ENCODE measurements at places on chromosomes 7 and 10.

GRCh38 chr10:123551259-123551658 is 114.9 kb upstream of the GPR26 start:
- no peak for DNase-seq

DNA sequence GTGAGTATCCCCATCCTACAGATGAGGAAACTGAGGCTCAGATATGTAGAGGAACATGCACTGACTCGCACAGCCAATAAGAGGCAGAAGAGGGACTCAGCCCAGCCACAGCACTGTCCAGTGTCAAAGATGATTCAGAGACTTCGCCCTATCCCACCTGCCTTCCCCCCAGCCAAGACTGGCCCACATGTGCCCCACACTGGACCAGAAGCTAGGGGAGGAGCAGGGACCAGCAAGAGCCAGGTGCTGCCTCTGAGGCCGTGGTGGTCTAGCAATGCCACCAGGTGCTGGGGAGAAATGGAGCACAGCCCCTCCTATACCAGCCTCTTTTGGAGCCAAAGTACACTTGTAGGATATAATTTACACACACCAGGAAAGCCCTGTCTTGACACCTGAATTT is 22.3 kb downstream of the GRID1 start:
- no peak for DNase-seq

GRCh38 chr7:151175793-151176311 is 8.4 kb upstream of the GBX1 start:
- no peak for DNase-seq

DNA sequence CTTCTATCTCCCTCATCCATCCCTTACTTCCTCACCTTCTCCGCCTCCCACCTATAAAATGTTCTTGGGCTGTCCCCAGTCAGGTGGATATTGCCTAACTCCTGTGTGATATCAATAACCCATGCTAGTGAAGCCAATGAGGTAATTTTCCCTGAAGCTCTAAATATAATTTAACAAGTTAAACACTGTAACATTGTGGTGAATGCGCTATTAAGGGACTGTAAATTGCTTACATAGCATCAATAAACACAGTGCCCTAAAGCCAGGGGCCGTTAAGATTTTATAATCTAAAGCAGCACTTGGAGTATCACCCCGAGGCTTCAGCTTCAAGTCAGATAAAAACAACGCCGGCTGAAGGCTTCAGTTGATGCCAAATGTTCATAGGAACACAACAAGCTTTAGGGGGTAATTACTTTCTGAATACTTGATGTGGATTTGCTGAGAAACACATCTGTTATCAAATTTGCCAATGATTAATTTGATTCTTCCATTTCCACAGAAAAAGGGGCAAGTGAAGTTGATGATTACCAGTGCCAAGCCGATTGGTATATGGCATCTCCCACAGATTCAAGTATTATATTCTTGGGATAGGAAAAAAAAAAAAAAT is 138.4 kb downstream of the CREB5 start:
- DNase-seq, result no peak

GRCh38 chr7:131124867-131125266 is 202.8 kb upstream of the MKLN1 start:
- DNase-seq, result no peak

DNA sequence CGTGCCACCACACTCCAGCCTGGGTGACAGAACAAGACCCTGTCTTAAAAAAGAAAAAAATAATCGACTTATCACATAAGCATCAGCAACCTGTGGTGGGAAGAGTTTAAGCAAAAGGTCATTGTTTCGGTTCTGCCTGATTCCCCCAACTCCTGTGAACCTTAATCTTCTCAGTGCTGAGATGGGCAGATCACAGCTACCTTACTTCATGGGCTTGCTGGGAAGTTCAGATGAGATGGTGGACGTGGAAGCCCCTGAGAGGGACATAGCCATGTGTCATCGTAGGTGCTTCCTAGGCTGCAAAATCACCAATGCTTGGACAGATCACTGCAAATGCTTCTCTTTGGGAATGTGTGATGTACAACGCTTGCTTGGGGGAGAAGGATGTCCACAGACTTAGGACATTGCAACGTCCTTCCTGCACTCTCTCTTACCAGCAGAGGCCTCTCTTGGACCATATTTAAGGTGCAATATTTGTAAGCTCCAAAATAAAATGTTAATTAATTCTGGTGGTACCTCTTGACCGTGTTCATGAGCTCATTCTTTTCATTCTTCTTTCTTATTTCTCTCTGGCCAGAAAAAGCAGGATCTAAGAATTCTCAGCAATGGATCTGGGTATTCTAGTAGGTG is 8.6 kb downstream of the GJD4 start:
- no peak for DNase-seq

DNA sequence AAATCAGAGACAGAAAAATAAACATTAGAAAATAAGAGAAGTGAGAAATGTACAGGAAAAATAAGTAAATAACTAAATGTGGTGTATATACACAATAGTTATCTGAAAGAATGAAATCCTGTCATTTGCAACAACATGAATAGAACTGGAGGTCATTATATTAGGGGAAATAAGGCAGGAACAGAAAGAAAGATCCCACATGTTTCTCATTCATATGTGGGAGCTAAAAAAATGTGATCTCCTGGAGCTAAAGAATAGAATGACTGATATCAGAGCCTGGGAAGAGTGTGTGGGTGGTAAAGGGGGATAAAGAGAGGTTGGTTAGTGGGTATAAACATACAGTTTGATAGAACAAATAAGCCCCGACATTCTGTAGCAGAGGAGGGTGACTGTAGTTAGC is 27.3 kb downstream of the PLXDC2 start:
- no peak for DNase-seq

DNA sequence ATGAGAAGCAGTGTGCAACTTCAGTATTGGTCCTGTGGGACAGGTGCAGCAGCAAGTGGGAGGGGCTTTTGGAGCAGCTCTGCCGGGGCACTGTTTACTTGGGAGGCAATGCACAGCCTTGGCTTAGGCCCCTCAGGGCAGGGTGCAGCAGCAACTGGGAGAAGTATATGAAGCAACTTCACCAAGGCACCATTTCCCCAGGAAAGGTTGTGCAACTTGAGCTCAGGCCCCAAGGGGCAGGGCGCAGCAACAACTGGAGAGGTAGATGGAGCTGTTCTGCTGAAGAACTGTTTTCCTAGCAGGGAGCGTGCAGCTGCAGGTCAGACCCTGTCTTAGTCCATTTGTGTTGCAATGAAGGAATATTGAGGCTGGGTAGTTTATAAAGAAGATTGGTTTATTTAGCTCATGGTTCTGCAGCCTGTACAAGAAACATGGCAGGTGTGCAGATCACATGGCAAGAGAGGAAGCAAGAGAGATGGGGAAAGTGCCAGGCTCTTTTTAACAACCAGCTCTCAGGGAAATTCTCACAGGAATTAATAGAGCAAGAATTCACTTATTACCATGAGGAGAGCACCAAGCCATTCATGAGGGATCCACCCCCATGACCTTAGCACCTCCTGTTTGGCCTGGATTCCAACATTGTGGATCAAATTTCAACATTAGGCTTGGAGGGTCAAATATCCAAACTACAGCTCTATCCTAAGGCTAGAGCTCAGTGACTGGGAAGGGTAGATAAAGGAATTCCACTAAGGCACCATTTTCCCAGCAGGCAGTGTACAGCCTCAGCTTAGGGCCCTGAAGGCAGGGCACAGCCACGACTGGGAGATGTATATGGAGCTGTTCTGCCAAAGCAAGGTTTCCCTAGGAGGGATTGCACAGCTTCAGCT is 10.9 kb downstream of the GPR141 start:
- DNase-seq, result no peak

DNA sequence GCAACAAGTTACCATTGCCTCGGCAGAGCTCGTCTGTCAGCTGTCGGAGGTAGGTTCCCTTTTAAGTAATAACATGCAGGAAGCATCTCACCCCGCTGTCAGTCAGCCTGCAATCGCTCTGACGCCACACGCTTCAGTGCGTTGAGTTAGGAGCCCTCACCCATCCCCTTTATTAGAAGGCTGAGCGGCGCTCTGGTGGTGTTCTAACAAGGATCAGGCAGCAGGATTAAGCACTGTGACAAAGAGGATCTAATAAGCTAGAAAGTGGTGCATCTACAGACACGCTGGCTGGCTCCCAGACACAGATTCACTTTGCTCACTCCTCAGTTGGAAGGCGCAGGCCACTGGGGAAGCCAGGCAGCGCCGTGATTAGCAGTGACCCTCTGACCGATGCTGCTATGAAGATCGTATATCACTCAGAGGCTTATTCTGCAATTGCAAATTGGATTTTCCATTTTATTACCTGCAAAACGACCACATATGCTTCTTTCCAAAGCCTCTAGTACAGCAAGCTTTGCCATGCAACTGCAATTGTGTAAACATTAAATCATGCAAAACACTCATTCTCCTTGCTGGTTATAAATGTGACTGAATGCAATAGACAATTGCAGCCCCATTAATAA is 117.7 kb downstream of the RSU1 start:
- DNase-seq, result no peak

GRCh38 chr10:23326544-23327307 is 17.9 kb downstream of the C10orf67 start:
- DNase-seq, result no peak

- DNase-seq, result no peak
Observed at GRCh38 chr10:131663351-131663750, 237.5 kb upstream of the PPP2R2D start.

GRCh38 chr7:8560501-8560900 is 127.1 kb downstream of the NXPH1 start:
- DNase-seq, result no peak

- DNase-seq, result no peak
Observed at GRCh38 chr10:655184-655583, 34.3 kb downstream of the DIP2C start.

- DNase-seq, result no peak
Observed at GRCh38 chr10:55374060-55374459, 573.0 kb upstream of the PCDH15 start.

GRCh38 chr10:104331208-104331838 is 6.9 kb downstream of the ITPRIP start:
- no peak for DNase-seq

DNA sequence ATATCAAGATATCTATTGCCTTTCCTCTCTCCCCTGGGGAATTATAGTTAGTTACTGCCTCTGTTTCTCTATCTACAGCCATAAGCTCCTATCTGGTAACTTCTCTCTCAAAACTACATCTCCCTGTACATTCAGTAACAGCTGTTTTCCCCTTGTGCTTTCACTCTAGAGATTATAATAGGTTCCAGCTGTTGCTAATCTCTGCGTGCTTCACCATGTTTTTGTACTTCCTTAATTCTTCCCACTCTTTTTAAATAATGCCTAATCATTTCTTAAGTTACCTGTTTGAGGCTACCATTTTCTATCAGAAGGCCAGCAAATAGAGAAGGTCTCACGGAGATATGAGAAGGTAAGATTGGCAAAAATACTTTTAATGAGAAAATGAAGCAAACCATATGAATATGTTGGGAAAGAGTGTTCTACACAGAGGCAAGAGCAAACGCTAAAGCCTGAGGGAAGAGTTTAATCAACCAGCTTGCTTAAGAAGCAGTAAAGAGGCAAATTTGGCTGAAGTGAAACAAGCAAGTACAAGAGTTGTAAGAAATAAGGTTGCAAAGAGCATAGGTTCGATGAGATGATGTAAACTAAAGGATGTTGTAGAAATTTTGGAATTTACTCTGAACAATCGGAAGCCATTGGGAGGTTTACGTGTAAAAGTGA is 101.9 kb upstream of the HGF start:
- DNase-seq, result no peak

GRCh38 chr10:6136215-6137201 is 47.7 kb downstream of the RBM17 start:
- DNase-seq, result no peak

DNA sequence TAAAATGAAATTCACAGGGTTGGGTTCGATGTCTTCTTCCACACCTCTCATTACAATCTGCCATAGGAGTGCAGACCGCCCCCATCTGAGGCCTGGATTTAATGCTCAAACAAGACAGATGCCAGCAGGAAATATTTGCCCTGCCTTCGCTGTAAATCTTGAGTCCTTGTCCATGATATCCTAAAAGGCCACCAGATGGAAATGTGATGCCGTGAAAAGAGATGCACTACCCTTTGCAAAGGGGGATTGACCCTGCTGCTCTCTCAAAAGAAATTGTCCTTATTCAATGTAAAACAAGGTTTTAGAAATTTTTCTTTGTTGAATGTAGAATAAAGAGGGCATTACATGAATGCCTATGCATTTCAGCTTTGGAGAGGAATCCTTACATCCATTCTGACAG is 37.5 kb downstream of the AGAP4 start:
- no peak for DNase-seq

GRCh38 chr10:118958984-118959925 is 70.3 kb upstream of the NANOS1 start:
- DNase-seq, result no peak

DNA sequence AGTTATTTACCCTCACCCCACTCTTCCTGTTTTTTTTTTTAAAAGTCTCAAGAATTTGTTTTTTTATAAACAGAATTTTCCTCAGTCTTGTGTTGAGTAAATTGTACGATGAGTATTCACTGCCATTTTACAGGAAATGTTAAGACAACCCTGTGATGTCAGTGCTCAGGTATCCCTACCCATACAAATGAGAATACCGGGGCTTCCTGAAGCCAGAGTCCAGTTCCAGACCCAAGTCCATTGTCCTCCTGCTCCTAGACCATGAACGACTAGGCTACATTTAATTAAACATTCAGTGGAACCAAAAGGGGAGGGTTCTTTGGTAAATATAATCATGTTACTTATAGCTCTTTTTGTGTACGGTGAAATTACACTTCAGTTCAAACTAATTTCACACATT is 79.2 kb downstream of the GNAI1 start:
- DNase-seq, result no peak

- no peak for DNase-seq
Observed at GRCh38 chr7:151135525-151135845, 32.0 kb downstream of the GBX1 start.

GRCh38 chr10:88980800-88981199 is 9.8 kb upstream of the FAS start:
- DNase-seq, result no peak

- DNase-seq, result no peak
Observed at GRCh38 chr10:103476046-103476768, 2.8 kb downstream of the CALHM3 start.

- DNase-seq, result no peak
Observed at GRCh38 chr10:11261687-11262493, 244.2 kb downstream of the CELF2 start.

GRCh38 chr7:155489862-155490696 is 32.1 kb downstream of the EN2 start:
- no peak for DNase-seq

DNA sequence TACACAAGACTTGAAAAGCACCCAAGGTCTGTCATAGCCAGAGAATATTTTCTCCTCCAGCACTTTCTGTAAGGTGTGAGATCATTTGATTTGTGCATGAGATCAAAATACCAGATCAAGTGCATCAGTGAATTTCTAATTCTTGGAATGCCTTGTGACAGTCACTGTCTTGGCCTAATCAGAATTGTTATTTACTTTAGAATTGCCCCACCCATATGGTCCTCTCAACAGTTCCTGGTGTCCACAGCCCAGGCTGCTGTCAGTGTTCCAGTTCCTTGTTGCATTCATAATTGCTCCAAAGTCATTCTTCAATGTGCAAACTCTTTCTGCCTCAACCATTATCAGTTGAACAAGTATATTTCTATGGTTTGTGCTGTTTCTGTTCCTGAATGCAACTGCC is 770.2 kb downstream of the NRG3 start:
- no peak for DNase-seq

Data from GM18507 (cell line).